Activated T-cell treated with anti-CD3 and anti-CD28 coated beads, Interleukin-2, amount 50 U/mL, for 48 hours (primary cell): ENCODE measurements at places on chromosomes 6 and 20.
A peak's percentile ranks its signal among the peaks of the same experiment; 100 is the strongest.

DNA sequence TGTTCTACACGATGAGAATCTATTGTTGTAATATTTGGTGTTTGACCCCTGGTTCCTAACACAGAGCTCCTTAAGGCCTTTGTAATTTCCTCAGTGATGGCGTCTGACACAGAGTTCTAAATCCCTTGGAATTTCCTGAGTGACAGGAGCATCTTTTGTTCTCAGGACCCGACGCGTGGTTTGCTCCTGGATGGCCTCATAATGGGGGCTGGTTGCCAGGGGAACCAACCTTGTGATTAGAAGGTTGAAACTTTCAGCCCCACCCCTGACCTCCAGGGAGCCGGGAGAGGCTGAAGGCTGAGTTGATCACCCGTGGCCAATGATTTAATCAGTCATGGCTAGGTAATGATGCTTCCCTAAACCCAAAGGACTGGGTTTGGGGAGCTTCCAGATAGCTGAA lies 20.5 kb upstream of the ZNF133 start:
- DNase-seq, result no peak

DNA sequence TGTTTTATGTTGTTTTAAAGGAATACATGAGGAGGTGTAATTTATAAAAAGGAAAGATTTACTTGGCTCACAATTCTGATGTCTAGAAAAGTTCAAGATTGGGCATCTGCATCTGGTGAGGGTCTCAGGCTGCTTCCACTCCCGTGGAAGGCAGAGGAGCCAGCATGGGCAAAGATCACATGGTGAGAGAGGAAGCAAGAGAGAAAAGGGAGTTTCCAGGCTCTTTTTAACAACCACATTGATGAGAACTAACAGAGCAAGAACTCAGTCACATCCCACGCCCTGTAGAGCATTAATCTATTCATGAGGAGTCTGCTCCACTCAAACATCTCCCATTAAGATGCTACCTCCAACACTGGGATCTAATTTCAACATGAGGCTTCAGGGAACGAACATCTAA lies 1666.3 kb downstream of the HACE1 start:
- DNase-seq, result no peak

DNA sequence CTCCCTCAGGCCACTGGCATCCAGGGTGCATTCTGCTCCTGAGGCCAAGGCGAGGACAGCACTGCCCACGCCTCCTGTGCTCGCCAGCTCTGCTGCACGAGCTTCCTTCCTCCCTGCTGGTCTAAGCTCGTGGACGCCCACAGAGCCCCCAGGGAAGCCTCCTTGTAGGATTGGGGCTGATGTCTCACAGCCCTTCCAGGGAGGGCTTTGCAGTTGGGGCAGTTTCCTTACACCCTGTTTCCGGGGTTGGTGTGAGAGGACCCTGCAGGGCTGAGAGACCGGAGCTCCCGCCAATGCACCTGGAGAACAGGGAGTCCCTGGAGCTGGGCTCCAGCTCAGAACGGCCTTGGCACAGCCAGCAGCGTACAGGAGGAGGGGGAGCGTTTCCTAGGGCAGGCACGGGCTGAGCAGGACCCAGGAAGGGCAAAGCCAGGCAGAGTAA lies 172.4 kb upstream of the PDE10A start:
- DNase-seq, result no peak

- no peak for DNase-seq
Observed at GRCh38 chr6:133834472-133835170, 54.3 kb upstream of the TCF21 start.

GRCh38 chr6:131565056-131565455 lies 8.0 kb upstream of the ARG1 start:
- DNase-seq, result no peak

GRCh38 chr6:4635666-4636065 lies 140.5 kb upstream of the CDYL start:
- DNase-seq, result no peak

DNA sequence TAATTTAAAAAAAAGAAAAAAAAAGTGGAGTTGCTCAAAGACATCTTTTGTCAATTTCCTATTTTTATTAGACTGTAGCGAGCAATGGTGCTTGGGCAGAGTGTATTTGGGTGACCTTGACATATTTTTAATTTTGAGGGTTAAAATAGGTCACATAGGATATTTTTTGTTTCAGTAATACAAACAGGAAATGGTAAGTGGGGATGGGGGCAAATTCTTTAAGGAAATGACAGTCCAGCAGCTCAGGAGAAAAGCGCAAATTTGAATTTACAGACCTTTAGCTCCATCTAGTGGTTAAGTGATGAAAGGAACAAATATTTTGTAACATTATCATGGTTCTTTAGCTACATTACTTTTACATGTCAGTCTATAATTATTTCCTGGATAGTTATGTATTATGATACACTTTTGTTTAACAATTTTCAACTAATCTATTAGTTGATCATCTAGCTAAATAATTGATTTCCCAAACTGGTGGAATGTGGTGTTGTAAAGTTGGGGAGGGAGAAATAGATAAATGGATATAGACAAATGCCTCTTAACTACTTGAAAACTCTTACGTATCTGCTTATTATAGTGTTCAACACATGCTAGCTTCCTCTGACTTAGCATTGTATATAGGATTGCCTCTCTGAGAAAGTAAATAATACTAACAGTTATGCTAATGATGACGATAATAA lies 10.0 kb downstream of the CITED2 start:
- DNase-seq, result no peak

- DNase-seq, result no peak
Observed at GRCh38 chr6:166929542-166930189, 26.7 kb downstream of the RNASET2 start.

DNA sequence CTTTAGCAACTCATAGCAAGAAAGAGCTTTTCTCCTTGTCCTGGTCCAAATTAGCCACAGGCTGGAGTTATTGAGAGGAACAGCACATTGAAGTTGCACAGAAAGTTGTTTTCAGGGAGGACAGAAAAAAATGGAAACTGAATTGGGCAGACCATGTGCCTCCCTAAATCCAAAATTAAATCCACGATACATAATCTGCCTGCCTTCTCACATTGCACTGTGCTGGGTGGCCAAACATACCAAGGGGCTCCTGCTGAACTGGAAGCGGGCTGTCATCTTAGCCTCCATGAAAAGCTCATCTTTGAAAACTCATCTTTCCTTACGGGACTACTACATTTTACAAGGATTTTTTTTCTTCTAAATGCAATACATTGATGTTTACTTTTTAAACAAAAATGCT lies 59.9 kb downstream of the TNFAIP3 start:
- DNase-seq, result no peak

DNA sequence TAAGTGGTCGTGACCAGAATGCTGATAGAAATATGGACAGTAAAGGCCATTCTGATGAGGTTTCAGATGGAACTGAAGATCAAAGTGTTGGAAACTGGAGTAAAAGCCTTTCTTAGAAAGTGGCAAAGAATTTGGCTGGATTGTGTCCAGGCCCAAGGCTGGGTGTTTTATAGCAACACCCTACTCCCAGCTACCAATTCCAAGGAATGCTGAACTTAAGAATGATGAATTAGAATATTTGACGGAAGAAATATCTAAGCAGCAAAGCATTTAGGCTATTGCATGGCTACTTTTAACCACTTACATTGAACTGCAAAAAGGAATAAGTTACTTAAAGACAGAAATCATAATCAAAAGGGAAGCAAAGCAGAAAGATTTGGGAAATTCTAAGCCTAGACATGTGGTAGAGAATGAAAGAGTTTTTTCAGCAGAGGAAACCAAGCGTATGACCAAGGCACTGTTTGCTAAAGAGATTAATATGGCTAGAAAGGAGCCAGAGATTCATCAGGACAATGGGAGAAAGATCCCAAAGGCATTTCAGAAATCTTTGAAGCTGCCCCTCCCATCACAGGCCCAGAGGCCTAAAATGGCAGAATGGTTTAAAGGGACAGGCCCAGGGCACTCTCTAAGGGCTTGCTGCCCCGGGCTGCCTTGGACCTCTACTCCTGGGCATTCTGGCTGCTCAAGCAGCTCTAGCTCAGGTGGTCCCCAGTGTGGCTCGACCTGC lies 25.8 kb downstream of the SDHAF4 start:
- DNase-seq, result no peak

GRCh38 chr6:7587631-7588100 lies 2.3 kb upstream of the SNRNP48 start:
- DNase-seq, result no peak

GRCh38 chr6:111813677-111814310 lies 59.5 kb downstream of the FYN start:
- DNase-seq, result no peak

GRCh38 chr6:155791186-155791585 lies 335.5 kb upstream of the NOX3 start:
- DNase-seq, result no peak

DNA sequence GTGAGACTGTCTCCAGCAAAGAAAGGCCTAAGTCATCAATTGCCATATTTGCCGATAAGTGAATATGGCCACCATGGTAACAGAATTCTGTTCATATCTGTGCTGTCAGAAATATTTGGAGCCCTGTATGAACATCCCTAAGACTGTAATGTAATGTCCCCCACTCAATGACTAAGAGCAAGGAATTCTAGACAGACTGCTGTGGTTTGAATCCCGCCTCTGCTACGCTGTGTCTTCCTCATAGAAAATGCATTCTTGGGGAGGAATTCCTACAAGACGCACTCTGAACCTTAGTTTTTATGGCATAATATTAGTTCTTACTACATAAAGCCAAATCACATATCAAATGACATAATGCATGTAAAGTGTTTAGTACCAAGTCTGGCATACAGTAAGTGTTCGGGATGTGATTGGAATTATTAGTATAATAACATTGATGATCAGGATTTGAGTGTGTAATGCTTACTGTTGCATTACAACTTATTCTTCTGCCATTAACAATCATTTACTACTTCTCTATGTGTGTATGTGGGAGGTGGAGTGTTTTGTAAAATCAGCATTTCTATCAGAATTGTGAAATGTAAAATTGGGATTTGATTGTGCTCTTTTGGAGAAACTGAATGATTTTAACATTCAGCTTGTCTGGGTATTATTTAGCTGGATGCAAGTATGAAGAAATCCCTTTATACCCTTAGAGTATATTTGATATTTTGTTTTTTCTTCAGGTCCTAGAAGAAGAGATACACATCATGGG lies 103.0 kb downstream of the OLIG3 start:
- DNase-seq, result no peak

- no peak for DNase-seq
Observed at GRCh38 chr20:62914436-62914835, 11.9 kb downstream of the DIDO1 start.

DNA sequence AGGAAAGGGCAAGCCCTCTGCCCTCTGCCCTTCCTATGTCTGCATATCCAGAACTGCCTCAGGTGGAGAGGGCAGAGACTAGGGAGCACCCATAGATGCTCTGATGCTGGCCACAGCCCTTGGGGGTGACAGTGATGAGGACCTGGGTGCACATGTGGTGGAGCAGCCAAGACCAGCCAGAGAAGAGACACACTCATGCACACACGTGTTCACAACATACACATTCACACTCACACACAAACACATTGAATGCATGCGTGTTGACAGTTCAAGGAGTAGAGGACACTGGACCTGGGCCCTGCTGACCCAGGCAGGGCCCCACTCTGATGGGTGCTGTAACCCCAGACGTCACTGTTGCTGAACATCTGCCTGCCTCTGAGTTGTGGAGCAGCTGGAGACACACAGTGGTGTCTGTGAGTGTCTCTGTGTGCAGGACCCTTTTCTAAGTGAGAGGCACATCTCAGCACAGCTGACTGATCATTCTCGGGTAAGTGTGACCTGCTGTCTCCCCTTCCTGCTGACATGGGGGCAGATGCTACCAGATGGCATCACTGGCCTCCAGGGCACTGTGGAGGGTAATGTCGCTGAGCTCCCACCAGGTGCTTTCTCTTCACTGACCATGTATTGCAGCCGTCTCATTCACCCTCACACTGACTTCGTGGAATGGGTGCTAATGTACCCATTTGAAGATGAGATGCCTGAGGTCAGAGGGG lies 30.1 kb upstream of the MAS1L start:
- no peak for DNase-seq

GRCh38 chr20:6116758-6117157 lies 6.1 kb downstream of the FERMT1 start:
- no peak for DNase-seq

GRCh38 chr6:41325446-41326066 lies 9.9 kb upstream of the NCR2 start:
- no peak for DNase-seq

DNA sequence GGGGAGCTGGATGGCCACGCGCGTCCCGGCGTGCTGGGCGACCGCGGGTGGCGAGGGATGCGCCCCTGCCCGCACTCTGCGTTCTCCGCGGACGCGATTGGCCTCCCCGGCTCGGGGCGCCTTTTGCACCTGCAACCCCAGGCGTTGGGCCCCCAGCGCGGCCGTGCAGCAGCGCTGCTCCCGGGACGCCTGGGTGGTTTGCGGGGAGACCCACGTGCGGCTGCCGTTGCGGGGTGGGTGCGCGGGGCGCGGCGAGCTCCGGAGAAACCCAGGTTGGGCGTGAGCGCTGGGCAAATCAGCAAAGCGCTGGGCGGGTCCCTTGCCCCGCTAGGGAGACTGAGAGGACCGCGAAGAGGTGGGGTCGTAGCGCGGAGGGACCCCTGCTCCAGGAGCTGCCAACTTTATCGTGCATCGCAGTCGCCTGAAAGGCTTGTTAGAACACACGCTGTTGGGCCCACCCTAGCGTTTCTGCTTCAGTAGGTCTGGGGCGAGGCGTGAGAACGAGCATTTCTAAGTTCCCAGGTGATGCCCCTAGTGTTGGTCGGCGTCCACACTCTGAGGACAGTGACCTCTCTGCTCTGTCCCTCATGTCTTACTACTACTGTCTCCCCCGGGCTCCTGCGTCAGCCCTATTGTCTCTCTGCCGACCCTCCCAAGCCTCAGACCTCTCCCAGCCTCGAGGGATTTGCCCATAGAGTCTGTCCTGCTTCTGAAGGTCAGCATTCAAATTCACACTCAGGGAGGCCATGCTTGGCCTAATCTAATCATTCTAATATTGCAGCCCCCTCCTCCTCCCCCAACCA lies 538 bp upstream of the ZFP64 start:
- DNase-seq, result peak; percentile 73

GRCh38 chr6:21692721-21693120 lies 99.2 kb downstream of the SOX4 start:
- no peak for DNase-seq
